ENCODE measurements at places on chromosomes 4 and X.

- no peak for DNase-seq
Measured at GRCh38 chrX:4043951-4044350, 330.5 kb upstream of the PRKX start.

DNA sequence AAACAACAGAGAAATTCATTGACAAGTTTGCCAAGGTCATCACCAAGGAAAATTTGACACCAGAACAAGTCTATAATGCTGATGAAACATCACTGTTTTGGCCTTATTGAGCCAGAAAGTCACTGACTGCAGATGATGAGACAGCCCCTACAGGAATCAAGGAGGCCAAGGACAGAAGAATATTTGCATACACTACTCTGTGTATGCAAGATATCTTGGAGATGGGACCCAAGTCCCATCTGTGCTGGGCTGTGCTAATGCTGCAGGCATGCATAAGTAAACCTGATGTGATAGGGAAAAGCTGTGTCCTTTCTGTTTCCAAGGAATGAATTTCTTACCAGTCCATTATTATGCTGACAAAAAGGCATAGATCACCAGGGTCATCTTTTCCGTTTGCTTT, 126.8 kb downstream of the PAPSS1 start:
- no peak for DNase-seq

GRCh38 chr4:127698789-127699200, 31.4 kb upstream of the SLC25A31 start:
- DNase-seq: no peak

DNA sequence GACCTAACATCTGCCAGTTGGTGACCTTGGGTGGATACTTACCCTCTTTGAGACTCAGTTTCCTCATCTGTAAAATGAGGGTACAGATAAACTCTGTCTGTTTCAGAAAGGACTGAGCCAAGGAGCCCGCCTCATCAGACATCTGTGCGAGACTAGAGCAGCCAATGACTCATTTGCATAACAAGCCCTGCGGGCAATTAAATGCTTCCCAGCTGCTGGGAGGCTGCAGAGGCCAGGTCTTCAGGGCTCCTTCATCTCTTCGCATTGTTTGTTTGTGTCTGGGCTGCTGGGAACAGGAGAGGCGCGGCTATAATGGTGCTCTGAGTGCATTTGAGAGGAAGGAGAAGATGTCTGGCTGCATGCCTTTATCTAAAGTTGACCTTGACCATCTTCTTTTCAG, 85.0 kb downstream of the ADRA2C start:
- no peak for DNase-seq

DNA sequence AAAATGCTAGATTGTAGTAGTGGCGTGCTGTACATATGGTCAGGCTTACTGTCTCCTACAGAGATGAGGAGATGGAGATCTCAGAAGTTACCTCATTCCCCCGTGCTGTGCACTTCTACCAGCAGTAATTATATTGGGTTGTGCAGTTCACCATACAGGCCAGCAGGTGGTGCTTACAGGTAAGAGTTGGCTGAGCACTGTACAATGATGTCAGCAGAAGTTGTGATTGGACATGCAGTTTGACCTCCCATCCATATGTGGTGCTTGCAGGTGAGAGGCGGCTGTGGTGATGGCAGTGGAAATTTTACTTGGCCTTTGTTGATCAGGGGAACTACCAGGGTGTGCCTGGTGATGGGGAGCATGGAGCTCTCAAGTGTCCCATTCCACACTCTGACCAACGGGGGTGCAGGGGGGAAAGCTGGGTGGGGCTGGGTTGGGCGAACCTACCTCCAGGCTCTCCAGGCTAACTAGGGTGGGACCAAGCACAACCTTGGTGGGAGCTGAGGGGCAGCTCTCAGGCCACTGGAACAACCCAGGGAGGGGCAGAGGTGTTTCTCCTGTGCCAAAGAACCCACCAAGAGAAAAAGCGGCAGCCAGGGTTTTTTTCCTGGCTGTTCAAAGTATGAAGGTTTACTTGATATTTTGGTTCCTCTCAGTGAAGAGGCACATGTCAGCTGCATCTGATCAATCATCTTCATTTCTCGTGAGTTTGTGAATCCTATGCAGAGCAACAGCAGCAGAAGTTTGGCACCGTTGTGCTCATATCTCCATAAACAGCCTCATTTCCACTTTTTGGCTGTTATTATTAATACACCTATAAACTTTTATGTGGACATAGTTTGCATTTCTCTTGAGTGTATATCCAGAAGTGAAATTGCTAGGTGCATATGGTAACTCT, 73.8 kb upstream of the FREM3 start:
- no peak for DNase-seq

Data from NCI-H2171 (cell line).